NCI-H1092 (cell line): ENCODE measurements at places on chromosomes 16 and 17.

DNA sequence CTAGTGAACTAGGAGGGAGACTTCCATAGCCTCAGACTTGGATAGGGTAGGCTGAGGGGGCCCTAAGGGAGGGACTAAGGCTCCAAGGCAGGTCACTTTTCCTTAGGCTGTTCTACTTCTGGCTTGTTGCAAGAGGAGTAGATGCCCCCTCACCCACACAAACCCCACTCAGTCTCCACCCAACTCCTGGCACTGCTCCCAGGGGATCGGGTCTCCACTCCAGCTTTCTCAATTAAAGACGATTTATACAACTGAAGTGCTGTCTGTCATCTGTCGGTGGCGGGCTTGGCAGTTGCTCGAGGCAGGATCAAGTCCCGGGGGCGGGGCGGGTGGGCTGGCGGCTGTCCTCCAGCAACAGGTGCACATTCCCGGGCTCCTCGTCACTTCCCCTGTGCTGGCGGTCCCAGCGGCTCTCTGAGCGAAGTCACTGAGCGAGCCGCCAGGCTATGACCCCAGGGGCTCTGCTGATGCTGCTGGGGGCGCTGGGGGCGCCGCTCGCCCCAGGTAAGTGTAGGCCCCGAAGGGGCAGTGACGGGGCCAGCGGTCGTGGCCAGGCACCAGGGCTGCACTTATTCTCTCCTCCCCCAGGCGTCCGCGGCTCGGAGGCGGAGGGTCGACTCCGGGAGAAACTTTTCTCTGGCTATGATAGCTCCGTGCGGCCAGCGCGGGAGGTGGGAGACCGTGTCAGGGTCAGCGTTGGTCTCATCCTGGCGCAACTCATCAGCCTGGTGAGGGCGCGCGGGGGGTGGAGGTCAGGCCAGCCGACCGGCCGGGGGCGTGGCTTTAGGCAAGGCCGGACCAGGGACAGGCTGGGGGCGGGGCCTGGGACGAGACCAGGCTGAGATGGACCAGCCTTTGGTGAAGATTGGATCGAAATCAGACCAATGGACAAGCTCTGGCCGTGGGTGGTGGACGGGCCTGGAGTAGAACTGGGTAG, at the start of gene CHRNB1:
Gene CHRNB1, plus strand, starts transcription at position 380 of the 937 bp plus-strand sequence. Its CDS starts 67 bp downstream, at position 447.
- DNase-seq: no peak

DNA sequence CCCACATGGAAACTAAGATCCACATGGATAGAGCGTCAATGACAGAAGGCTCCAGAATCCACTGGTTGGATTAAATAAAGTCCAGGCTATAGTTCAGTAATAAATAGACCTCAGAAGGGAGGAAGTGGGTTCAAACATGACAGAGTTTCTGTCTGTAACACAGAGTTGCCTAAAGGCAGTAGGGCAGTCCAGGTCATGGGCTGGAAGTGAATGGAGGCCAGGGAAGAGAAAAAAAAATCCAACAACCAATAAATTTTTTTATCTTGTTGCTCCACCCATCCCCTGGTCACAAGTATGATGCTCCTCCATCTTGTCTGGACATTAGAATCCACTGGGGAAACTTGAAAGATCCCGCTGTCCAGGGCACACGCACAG, 92.4 kb downstream of the RGS9 start:
- no peak for DNase-seq

- DNase-seq: no peak
Observed at GRCh38 chr16:48526958-48527331, 83.0 kb downstream of the N4BP1 start.

DNA sequence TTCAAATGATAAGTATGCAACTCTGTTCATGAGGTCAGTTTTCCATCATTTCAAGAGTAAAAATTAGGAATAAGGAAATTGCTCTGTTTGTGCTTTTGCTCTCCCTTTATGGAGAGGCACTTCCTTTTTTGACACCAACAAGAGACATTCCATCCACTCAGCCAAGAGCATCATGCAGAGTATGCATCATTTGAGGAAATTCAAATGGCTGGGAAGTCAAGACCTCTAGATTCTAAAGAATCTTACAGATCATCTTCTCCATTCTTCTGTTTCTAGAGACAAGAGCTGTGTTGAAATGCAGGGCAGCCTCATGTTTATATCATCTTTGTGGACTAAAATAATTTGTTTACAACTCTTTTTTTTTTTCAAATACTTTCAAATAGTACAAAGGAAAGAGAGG, 669.4 kb downstream of the CDH11 start:
- DNase-seq: no peak

GRCh38 chr17:16329519-16330271, 23.6 kb downstream of the CENPV start:
- no peak for DNase-seq
